Lung microvascular endothelial cell (primary cell): ENCODE measurements at places on chromosomes 2 and 18. TPM values are rescaled to one million over a fixed set of nuclear protein-coding genes. Genes with fewer than 3 reads are reported as not detected.

TBC1D8 gene
- total RNA-seq: 62.8 and 96.8 TPM in 2 replicates

- DNase-seq: no peak
Measured at GRCh38 chr18:80225685-80226084, 21.6 kb downstream of the PARD6G start.

GRCh38 chr2:240235149-240235803 lies 94.8 kb upstream of the OTOS start:
- DNase-seq: no peak

DNA sequence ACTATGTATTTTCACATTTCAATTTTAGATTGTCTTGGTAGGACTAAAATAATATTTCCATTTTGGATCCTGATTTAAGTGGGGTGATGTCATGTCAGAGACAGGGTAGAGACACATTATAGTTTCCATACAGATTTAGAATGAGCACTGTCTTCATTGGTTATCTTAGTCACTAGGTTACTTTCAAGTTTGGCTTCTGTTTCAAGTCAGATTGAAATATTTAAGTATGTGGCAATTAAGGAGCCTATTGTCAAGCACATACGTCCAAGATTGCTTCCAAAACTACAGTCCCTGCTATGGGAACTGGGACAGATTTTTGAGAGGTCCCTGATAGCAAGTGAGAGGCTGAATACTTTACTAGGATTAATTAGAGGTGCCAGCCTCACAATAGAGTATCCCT lies 89.2 kb upstream of the FAM117B start:
- DNase-seq: no peak

DNA sequence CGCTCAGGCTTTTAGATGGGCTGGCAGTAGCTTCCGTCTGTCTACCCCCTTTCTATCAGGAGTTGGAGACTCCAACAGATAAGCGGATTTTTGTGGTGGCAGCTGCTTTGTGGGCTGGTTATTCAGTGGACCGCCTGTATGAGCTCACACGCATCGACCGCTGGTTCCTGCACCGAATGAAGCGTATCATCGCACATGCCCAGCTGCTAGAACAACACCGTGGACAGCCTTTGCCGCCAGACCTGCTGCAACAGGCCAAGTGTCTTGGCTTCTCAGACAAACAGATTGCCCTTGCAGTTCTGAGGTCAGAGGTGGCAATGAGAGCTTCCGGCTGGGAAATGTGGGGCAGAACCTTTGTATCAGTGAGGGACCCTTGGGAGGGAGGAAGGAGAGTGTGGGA lies 14.8 kb downstream of the CAD start:
- no peak for DNase-seq

BUB1 gene
- total RNA-seq: 3.4 and 13.9 TPM in 2 replicates

- peak; percentile 11 for DNase-seq
Measured at GRCh38 chr2:181977661-181978350, 7.8 kb upstream of the PPP1R1C start.

CXCR2 gene
- total RNA-seq: not detected in 2 replicates

GRCh38 chr2:223161873-223162458 lies 110.0 kb downstream of the KCNE4 start:
- no peak for DNase-seq

ZNF513 gene
- 4.8 and 7.1 TPM in 2 replicates for total RNA-seq

DNA sequence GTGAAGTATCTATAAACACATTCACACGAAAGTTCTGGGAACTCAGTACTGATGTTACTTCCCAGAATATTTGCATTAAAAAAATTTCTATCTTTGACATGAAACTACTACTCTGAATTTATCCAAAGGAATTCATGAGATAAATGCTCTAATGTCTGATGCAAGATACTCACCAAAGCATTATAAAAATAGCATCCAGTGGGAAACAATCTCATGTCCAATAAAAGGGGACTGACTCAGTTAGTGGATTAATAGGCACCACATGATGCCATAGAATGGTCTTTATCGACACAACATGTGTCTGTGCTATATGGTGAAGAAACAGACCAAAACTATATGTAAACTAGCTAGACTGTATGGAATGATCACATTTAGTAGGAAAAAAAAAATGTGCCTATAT lies 33.9 kb downstream of the LAMA3 start:
- no peak for DNase-seq

GRCh38 chr2:175432021-175432420 lies 250.5 kb upstream of the ATP5MC3 start:
- DNase-seq: no peak

DNA sequence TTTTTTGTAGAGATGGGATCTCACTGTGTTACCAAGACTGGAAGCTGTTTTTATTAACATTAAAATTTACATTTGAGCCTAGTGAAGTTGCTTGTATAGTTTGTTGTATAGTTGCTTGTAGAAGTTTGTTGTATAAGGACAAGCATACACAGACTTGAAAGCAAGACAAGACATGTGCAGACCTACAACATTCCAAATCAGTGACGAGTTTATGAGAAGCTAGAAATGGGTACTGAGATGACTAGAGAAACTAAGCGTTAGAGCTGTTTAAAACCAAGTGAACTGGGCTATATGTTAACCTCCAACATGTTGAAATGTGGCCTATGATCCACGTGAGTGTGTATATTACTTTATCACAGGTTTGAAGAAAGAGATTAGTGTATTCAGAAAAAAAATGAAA lies 39.1 kb downstream of the ABCB11 start:
- DNase-seq: peak; percentile 4

- DNase-seq: no peak
Measured at GRCh38 chr2:28232295-28232694, 160.4 kb upstream of the FOSL2 start.

B3GNT7 gene
- total RNA-seq: 4.4 and 20.4 TPM in 2 replicates

DNA sequence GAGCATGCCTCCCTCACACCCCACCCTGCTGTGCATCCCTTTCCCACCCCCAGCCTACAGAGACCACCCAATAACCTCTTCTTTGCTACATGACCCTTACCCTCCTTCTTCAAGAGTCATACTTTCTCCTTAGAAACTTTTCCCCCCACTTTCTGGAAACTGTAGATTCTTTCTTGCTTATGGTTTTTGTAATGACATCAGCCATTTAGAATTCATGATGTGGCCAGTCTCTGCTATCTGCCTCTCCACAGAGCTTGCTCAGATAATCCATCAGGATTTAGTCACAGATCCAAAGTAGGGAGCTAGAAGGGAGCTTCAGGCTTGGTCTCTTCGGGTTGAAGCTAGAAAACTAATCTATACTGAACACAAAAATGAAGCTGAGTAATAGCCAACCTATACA lies 36.5 kb downstream of the GALM start:
- DNase-seq: peak; percentile 10

CRYBA2 gene
- not detected in 2 replicates for total RNA-seq

DNA sequence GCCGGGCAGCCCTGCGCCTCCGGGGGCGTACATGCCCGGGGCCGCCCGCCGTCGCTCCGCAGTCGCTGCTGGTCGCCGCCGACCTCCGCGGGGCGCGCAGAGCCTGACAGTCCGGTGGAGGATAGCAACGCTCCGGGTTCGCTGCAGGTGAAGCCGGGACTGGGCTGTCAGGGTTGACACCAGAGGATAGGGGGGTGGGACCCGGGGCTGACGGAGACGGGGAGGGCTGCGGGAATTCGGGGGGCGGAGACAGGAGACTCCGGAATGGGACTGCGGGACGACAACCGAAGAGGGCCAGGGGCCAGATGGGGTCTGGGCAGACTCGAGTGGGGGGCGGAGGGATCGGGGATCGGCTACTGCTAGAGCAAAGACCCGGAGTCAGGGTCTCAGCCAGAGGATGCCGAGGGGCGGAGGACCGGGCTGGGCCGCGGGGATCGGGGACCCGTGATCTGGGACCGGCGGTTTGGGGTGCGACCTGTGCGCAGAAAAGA lies 403 bp downstream of the TMEM127 start:
- DNase-seq: peak; percentile 45

DNA sequence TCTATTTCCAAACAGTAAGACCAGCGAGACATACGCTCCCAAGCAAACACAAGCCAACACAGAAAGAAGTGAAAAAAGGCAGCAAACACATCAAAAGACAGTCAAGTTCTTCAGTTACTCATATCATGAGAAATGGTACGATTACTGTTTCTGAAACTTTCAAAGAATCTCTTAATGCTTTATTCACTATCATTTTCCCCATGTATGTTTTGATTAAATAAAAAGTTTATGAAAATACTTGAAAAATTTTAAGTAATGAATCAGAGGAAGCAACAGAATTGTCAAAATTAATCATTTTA lies 114.9 kb downstream of the HDAC4 start:
- DNase-seq: no peak

ACTR1B gene
- 50.1 and 63.9 TPM in 2 replicates for total RNA-seq

BOLA3 gene
- 15.1 and 16.1 TPM in 2 replicates for total RNA-seq

- peak; percentile 94 for DNase-seq
Measured at GRCh38 chr2:11128243-11128951, 26.9 kb upstream of the SLC66A3 start.

SYT4 gene
- not detected in 2 replicates for total RNA-seq

IL1R2 gene
- total RNA-seq: 0.20 and 0.22 TPM in 2 replicates

DNA sequence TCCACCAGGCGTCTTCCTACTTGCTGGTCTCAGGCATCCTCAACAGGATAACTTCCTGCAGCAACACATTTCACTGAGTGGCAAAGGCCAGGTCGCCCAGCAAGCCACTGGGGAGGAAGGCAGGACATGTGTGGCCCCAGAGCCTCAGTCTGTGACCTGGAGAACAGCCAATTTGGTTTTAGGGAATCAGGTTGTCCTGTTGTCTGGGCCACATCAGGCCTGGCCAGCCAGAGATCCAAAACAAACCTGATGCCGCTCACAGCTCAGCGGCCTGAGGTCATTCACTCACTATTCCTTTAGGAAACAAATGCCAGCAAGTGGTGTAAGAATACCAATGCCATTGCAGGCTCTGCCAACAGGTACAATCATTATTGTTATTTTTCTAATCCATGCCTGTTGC lies 210.7 kb downstream of the VAPA start:
- DNase-seq: no peak

ARHGAP28 gene
- 0.79 and 1.5 TPM in 2 replicates for total RNA-seq

GRCh38 chr2:44367591-44367990 lies 5.8 kb downstream of the CAMKMT start:
- no peak for DNase-seq

LRRC30 gene
- not detected in 2 replicates for total RNA-seq

HOXD9 gene
- total RNA-seq: 15.3 and 23.8 TPM in 2 replicates

GRCh38 chr2:189363559-189363958 lies 77.7 kb upstream of the WDR75 start:
- DNase-seq: peak; percentile 86

- DNase-seq: no peak
Measured at GRCh38 chr18:74336656-74337055, 21.0 kb downstream of the C18orf63 start.

GRCh38 chr2:151181524-151181923 lies 80.1 kb downstream of the RBM43 start:
- DNase-seq: no peak

TNS1 gene
- 26.8 and 82.1 TPM in 2 replicates for total RNA-seq

DNA sequence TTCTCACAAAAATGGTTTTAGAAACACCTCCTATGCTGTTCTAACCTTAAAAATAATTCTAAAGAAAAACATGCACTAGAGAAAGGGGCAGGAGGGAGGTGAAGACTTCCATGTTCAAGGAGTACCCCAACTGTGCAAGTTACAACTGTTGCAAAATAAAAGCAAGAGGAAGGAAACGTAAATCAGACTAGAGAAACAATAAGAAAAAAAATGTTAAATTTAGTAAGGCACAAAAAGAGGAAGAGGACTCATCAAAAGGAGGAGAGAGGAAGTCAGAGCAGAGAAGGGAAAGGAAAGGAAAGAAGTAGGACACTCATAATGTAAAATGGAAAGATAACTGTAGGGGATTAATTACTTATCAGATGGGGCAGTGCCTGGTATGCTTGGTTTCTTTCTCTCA lies 34.1 kb downstream of the RAPH1 start:
- no peak for DNase-seq

- no peak for DNase-seq
Measured at GRCh38 chr2:188599140-188599539, 307.5 kb downstream of the GULP1 start.

TEKT4 gene
- not detected in 2 replicates for total RNA-seq

DNA sequence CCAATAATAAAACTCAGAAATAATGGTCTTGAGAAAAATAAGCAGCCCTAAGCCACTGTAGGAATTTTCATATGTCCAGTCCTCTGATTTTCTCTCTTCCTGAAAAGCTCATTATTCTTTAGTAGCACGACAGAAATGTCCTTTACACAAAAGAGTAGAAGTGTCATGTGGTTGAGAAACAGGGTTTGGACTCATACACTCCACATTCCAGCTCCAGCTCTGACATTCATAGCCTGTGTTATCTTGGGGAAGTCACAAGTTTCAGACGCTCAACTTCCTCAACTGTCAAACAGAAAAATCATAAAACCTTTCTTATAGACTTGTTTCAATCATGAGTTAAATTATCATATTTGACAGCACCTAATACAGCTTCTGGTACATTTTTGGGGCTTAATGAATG lies 511.5 kb downstream of the TNS1 start:
- no peak for DNase-seq

MYL1 gene
- total RNA-seq: not detected in 2 replicates

GRCh38 chr18:12053289-12053688 lies 40.4 kb upstream of the ANKRD62 start:
- no peak for DNase-seq

- DNase-seq: no peak
Measured at GRCh38 chr2:28128281-28128950, 237.9 kb downstream of the BABAM2 start.
